T-cell (primary cell): ENCODE measurements at places on chromosomes 6 and 20. TPM values are rescaled to one million over a fixed set of nuclear protein-coding genes. Genes with fewer than 3 reads are reported as not detected.
A peak's percentile ranks its signal among the peaks of the same experiment; 100 is the strongest.

The SLC17A3 gene
- total RNA-seq, result 0.58 TPM

DNA sequence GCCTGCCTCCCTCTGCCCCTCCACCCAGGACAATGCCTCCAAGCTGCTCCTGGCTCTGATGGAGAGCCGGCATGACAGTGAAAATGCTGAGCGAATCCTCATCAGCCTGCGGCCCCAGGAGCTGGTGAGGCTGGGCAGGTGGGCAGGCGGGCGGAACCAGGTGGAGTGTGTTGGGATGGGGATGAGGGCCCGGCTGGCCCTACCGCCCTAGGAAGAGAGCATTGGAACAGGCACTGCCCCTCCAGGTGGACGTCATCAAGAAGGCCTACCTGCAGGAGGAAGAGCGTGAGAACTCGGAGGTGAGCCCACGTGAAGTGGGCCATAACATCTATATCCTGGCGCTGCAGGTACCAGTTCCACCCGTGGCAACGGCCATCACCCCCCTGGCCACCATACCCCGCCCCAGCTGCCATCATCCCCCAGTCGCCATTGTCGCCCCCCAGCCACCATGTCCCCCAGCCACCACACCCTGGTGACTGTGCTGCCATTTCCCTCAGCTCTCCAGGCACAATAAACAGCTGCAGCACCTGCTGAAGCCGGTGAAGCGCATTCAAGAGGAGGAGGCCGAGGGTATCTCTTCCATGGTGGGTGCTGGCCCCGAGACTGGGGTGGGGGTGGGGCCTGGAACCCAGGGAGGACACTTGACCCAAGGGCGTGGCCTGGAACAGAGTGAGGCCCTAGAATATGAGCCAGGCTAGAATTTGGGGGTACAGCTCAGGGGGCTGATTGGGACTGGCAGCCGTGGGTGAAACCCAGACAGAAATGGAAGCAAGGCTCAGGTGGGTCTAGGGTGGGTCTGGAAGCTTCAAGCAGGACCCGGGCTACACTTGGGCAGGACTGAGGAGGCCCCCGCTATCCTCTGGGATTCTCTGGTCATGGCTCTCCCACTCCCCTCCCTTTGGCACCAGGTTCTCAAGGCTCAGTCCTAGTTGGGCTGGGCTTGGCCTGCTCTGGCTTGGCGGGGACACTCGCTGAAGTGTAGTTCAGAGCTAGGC lies 24.2 kb downstream of the UQCC2 start:
- DNase-seq, result no peak
- no peaks in the 10 kb centered on the region for H3K27me3 ChIP-seq
- peaks cover 93% of the 10 kb centered on the region for H3K36me3 ChIP-seq
- H3K4me3 ChIP-seq, result no peak overlapping the region
- H3K27ac ChIP-seq, result no peak overlapping the region
- peaks cover 27% of the 10 kb centered on the region for H3K4me1 ChIP-seq

The HLA-DRA gene
- total RNA-seq, result 42.6 TPM

The DEFB115 gene
- total RNA-seq, result not detected

GRCh38 chr6:89793586-89793985 lies 26.0 kb downstream of the MDN1 start:
- no peak for DNase-seq
- H3K27ac ChIP-seq, result no peak overlapping the region
- H3K36me3 ChIP-seq, result peaks cover 5% of the 10 kb centered on the region
- H3K4me3 ChIP-seq, result no peak overlapping the region
- no peaks in the 10 kb centered on the region for H3K27me3 ChIP-seq

- no peak for DNase-seq
- H3K4me1 ChIP-seq, result no peaks in the 10 kb centered on the region
- H3K27ac ChIP-seq, result no peak overlapping the region
- peaks cover 10% of the 10 kb centered on the region for H3K27me3 ChIP-seq
- no peaks in the 10 kb centered on the region for H3K36me3 ChIP-seq
These were observed 67.9 kb downstream of the PSMB1 start for GRCh38 chr6:170485159-170485558.

The STMND1 gene
- not detected for total RNA-seq

The AIF1 gene
- 7.6 TPM for total RNA-seq

The CLPSL2 gene
- total RNA-seq, result not detected

- no peak overlapping the region for H3K4me3 ChIP-seq
- H3K36me3 ChIP-seq, result no peaks in the 10 kb centered on the region
- DNase-seq, result no peak
- H3K4me1 ChIP-seq, result no peaks in the 10 kb centered on the region
- H3K27me3 ChIP-seq, result no peaks in the 10 kb centered on the region
These were observed 554.5 kb upstream of the AGPAT4 start for GRCh38 chr6:161828355-161828754.

DNA sequence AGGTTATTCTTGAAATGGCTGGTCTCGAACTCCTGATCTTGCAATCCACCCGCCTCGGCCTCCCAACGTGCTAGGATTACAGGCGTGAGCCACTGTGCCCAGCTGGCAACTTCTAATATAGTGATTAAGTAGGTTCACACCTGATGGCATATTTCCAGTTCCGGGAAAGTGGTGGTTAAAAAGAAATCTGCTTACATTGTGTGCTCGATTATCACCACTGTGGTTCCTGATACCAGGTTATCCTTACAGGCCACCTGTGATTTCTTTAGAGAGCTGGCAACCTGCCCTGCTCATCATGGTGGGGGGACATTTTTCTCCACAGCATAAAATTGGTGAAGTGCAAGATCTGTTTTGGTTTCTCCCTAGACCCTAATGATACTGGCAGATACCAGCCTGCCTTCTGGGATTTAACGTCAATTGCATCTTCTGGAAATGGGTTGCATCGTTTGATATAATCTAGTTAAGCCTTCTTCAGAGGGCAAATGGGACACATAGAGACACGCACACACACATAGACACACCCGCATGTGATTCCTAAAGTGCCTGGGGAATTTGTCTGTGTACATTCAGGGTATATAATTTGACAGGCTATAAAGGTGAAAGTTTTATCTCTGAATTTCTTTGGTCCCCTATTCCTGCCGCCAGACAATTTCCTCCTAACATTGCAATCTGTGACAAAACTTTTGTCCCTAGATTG lies 49.7 kb upstream of the CITED2 start:
- H3K27me3 ChIP-seq, result no peaks in the 10 kb centered on the region
- H3K4me3 ChIP-seq, result no peak overlapping the region
- no peaks in the 10 kb centered on the region for H3K4me1 ChIP-seq
- H3K36me3 ChIP-seq, result no peaks in the 10 kb centered on the region

The NSFL1C gene
- total RNA-seq, result 63.9 TPM

The LST1 gene
- 20.4 TPM for total RNA-seq

- no peaks in the 10 kb centered on the region for H3K27me3 ChIP-seq
- no peak for DNase-seq
- no peak overlapping the region for H3K4me3 ChIP-seq
- H3K36me3 ChIP-seq, result no peaks in the 10 kb centered on the region
These were observed 243.3 kb downstream of the EPHA7 start for GRCh38 chr6:93176070-93176469.

The TAGAP gene
- total RNA-seq, result 119 TPM

The FNDC1 gene
- total RNA-seq, result not detected

The C4A gene
- 9.7 TPM for total RNA-seq

DNA sequence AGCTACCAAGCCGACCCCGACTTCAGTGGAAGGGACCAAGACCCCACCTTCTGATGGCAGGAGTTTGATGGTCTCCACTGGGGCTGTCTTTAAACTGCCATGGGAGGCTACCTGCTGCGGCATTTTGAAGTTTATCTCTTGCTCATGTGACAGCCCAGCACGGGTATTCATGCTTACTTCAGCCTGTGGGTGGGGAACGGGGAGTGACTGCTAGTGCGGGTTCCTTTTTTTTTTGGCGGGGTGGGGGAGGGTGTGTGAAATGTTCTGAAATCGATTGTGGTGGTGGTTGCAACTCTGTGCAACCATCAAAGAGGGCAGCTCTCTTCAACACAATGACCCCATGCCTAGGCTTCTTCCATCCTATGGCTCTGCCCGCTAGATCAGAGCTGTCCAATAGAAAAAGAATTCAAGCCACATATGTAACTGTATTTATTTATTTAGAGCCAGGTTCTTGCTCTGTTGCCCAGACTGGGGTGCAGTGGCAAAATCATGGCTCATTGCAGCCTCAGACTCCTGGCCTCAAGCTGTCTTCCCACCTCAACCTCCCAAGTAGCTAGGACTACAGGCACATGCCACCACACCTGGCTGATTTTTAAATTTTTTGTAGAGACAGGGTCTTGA lies 53.7 kb downstream of the PPP1R16B start:
- peak overlapping the region; percentile 75 for H3K27ac ChIP-seq
- no peaks in the 10 kb centered on the region for H3K27me3 ChIP-seq
- H3K36me3 ChIP-seq, result no peaks in the 10 kb centered on the region
- no peak overlapping the region for H3K4me3 ChIP-seq
- DNase-seq, result no peak

The CRYBG1 gene
- 26.4 TPM for total RNA-seq

The TTI1 gene
- 23.6 TPM for total RNA-seq

GRCh38 chr6:78835817-78836216 lies 31.5 kb upstream of the IRAK1BP1 start:
- no peak for DNase-seq
- no peaks in the 10 kb centered on the region for H3K27me3 ChIP-seq
- H3K27ac ChIP-seq, result no peak overlapping the region
- no peaks in the 10 kb centered on the region for H3K36me3 ChIP-seq

DNA sequence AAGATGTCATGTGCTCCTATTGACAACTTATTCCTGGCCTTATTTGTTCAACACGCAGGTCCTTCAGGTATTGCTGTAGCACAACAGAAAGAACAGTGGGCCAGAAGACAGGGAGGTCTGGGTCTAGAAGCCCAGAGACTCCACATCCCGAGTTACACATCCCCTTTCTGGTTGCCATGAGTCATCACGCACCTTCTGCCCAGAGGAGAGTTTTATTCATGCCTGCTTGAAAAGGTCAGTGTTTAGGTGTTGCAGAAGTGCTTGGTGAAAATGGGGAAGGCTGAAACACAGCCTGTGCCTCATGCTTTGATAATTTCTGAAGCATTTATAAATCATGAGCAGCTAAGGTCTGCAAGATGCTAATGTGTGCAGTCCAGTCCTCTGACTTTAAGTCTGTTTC lies 256.4 kb downstream of the GMPR start:
- peaks cover 7% of the 10 kb centered on the region for H3K4me1 ChIP-seq
- H3K36me3 ChIP-seq, result no peaks in the 10 kb centered on the region
- H3K27me3 ChIP-seq, result no peaks in the 10 kb centered on the region
- H3K27ac ChIP-seq, result no peak overlapping the region
- H3K4me3 ChIP-seq, result no peak overlapping the region

GRCh38 chr20:19368351-19368750 lies 155.9 kb downstream of the SLC24A3 start:
- no peak overlapping the region for H3K4me3 ChIP-seq
- no peaks in the 10 kb centered on the region for H3K36me3 ChIP-seq
- no peaks in the 10 kb centered on the region for H3K4me1 ChIP-seq
- no peak for DNase-seq

DNA sequence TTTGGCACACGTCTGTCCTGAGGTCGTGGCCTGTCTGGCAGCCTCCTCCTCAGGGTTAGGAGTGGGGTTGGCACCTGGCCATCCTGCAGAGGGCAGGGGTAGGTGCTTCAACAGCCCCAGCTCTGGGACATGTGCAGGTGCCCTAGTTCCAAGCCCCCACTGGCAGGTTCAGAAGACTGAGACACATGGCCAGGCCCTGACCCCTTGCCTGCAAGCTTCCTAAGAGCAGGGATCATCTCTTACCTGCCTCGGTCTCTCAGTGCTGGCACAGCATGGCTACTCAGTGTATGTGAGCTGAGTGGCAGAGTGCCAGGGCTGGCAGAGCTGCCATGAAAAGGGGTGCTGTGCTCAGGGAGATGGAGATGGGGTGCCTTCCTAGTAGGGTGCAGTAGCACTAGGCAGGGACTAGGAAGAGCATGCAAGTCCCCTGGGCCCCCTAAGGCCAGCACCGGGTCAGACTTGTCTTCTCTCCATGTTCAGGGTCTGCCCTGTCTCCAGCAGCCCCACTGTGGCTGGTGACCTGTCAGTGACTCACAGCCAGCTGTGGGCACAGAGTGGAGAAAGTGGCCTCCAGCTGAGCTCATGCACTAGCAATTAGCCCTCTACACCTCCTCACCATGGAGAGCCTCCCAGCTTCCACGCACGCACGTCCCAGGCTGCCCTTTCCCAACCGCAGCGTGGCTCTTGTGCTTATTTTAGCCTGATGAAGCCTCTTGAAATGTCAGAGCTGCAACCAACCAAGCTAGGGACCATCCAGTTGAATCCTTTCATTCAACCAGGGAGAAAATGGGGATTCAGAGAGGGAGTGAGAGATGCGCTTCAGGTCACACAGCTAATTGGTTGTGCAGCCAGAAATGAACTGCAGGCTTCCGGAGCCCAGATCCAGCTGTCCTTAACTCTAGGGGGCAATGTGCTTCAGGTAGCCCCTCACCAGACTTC lies 116.6 kb downstream of the MRPL14 start:
- H3K27ac ChIP-seq, result no peak overlapping the region
- no peaks in the 10 kb centered on the region for H3K36me3 ChIP-seq
- H3K4me3 ChIP-seq, result no peak overlapping the region
- no peaks in the 10 kb centered on the region for H3K4me1 ChIP-seq
- DNase-seq, result no peak
- H3K27me3 ChIP-seq, result peaks cover 41% of the 10 kb centered on the region

- no peak overlapping the region for H3K4me3 ChIP-seq
- no peaks in the 10 kb centered on the region for H3K27me3 ChIP-seq
- no peaks in the 10 kb centered on the region for H3K36me3 ChIP-seq
- no peak overlapping the region for H3K27ac ChIP-seq
These were observed 240.6 kb downstream of the FOXC1 start for GRCh38 chr6:1850121-1850839.

- no peaks in the 10 kb centered on the region for H3K4me1 ChIP-seq
- no peak for DNase-seq
- H3K27ac ChIP-seq, result no peak overlapping the region
- H3K27me3 ChIP-seq, result no peaks in the 10 kb centered on the region
- H3K4me3 ChIP-seq, result no peak overlapping the region
These were observed 116.2 kb upstream of the MMS22L start for GRCh38 chr6:97399208-97399607.

- DNase-seq, result peak; percentile 56
- peaks cover 2% of the 10 kb centered on the region for H3K4me1 ChIP-seq
- H3K36me3 ChIP-seq, result no peaks in the 10 kb centered on the region
- H3K27ac ChIP-seq, result no peak overlapping the region
- H3K4me3 ChIP-seq, result peak overlapping the region; percentile 40
- no peaks in the 10 kb centered on the region for H3K27me3 ChIP-seq
These were observed 36.4 kb upstream of the HLA-C start for GRCh38 chr6:31308050-31308844.

The RAET1L gene
- not detected for total RNA-seq

DNA sequence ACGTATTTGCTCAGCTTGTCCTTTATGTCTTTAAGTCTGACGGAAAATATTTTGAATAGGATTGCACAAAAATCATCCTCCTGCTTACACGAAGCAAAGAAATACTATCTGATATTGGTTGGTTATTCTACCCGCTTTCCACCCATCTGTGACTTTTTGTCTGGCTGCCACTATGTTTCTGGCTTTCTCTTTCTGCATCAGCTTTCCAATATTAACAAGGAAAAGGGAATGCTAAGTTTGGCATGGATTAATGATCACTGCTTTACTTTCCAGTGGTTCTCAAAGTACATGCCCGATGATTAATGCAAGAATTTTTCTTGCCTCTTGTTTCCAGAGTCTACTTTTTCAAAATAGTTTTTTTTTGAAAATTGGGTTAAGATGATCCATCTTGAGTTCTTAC lies 57.0 kb downstream of the RNF144B start:
- H3K36me3 ChIP-seq, result no peaks in the 10 kb centered on the region
- H3K4me3 ChIP-seq, result no peak overlapping the region
- no peak for DNase-seq
- peaks cover 3% of the 10 kb centered on the region for H3K4me1 ChIP-seq

The LTB gene
- 926 TPM for total RNA-seq
